ENCODE measurements at places on chromosomes 3 and 15.

DNA sequence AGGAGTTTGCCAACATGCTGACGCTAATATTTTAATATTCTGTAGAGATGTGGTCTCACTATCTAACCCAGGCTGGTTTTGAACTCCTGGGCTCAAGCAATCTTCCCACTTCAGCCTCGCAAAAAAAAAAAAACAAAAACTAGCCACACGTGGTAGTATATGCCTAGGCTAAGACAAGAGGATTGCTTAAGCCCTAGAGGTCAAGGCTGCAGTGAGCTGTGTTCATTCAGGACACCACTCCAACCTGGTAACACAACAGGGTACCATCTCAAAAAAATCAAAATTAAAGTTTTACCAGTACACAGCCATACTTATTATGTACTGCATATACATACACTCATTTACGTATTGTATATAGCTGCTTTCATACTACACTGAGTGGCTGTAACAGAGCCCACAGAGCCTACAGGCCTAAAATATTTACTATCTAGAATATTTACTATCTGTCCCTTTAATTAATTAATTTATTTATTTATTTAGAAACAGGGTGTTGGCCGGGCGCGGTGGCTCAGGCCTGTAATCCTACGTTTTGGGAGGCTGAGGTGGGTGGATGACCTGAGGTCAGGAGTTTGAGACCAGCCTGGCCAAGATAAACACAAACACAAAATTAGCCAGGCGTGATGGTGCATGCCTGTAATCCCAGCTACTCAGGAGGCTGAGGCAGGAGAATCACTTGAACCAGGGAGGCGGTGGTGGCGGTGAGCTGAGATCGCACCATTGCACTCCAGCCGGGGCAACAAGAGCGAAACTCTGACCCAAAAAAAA, 23.2 kb downstream of the SMARCC1 start:
- no peak for DNase-seq

GRCh38 chr3:145639875-145640274, 521.1 kb downstream of the PLOD2 start:
- DNase-seq, result no peak

GRCh38 chr3:194097141-194097882, 38.6 kb upstream of the HES1 start:
- DNase-seq, result no peak

DNA sequence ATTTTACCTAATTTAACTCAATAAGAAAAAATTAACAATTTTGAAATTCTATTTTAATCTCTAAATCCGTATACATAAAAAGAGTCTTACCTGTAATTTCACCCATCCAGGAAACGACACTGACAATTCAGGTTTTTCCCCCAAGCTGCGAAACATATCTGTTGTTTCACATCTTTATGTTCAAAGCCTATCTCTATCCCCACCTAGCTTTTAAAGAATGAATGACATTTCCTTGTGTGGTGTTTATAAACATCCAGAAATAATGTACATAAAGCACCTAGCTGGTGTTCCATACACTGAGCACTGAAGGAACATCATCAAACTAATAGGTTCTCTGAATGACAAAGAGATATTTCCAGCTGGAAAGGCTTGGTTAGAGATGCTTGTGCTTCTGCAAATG, 867.8 kb downstream of the SQOR start:
- no peak for DNase-seq

- DNase-seq, result no peak
Observed at GRCh38 chr3:195410546-195410945, 32.3 kb downstream of the ACAP2 start.

DNA sequence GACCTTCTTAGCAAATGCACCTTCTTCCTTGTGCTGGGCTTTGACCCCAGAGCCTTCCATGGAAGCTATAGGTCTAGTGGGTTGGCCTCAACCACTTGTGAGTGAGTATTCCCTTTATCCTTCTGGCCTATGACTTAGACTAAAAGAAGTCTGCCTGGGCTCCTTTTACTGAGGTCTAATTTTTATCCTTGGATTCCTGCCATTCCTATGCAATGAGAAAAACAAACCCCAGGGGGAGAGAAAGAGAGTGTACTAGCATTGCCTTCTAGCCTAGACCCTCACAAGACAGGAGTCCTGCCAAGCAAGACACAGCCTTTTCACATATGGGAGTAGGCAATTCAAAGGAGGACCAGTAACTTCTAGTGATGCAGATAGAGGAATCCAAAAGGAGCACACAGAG, 155.4 kb downstream of the PPM1L start:
- DNase-seq, result no peak

DNA sequence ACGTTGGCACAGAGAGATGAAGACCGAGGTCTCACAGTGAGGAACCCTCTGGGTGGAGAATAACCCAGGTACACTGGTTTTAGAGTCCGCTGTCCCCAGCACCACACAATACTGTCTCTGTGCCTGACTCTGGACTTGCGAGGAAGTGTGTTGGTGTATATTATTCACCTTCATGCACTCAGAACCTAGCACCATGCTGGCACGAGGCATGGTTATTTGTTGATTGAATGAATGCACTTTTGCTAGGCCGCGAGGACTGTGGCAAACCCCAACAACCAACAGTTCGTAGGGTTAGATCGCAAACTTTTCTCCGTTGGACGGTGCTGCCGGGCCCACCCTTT, 484 bp upstream of the C3orf52 start:
- no peak for DNase-seq

GRCh38 chr3:122102191-122102935, 47.2 kb downstream of the CD86 start:
- DNase-seq, result no peak

- DNase-seq, result no peak
Observed at GRCh38 chr3:72839057-72839456, 9.2 kb downstream of the SHQ1 start.

GRCh38 chr15:47504624-47505256, 212.6 kb upstream of the SEMA6D start:
- DNase-seq, result no peak

DNA sequence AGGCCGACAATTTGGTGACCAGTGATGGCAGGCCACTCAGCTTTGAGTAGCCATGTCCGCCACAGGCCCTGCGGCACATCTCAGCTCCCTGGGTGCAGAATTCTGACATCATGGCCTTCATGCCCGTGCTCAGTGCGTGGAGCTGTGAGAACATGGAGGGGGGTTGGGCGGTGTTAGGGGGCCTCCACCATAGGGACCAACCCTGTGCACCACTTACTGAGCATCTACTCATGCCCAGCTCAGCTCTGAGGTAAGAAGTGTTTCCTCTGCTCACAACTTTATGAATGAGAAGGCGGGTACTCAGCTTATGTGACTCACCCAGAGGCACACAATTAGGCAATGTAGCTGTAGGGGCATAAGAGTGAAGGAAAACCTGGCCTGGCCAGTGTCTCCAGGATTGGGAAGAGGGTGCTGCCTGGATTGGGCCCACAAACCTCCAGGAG, 10.5 kb downstream of the ACOX2 start:
- DNase-seq, result no peak

DNA sequence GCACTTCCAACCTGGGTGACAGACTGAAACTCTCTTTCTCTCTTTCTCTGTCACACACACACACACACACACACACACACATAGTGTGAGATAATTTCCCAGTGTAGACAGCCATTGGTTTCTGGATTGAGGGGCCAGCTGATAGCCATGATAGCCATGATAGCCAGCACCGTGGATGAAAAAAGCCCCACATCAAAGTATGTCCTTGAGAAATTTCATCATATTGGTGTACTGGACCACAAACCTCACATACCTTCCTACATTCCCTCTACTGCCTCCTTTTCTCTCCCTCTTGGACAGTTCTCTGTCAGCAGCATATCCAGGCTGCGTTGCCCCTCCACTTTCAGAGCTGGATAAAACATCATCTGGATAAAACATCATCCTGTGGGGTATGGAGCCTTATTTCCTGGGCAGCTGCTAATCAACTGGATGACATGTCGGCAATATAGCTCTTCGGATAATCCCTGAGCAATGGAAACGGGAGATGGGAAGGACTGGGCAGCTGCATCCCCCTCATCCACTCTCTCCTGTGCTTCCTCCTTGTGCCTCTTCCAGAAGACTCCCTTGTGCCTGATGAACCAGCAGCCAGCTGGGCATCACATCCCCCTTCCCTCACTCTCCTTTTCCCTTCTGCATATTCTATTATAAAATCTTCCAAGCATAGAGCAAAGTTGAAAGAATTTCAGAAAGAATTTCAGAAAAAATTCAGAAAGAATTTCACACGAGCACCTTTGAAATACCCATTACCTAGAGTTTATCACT, 39.3 kb downstream of the GRK7 start:
- no peak for DNase-seq
